ENCODE measurements at places on chromosomes 2 and 18. TPM values are rescaled to one million over a fixed set of nuclear protein-coding genes. Genes with fewer than 3 reads are reported as not detected.

DNA sequence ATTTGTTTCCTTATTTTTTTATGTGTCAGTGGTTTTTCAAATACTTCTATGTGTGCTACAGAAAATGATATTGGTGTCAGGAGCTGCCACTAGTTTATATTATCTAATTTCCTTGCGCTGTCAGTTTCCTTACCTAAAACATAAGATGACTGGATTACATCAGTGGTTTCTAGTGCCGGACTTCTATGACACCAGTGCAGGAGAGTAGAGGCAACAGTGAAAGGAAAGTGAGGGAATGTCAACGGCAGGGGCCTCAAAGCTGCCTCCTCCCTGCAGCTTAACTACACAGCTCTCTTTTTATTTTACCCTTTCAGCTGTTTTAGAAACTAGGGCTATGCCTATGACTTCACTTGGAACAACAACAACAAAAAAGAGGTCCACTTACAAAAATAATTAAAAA lies 6.5 kb downstream of the ERBB4 start:
- peaks cover 11% of the 10 kb centered on the region for H3K4me1 ChIP-seq
- DNase-seq: no peak
- H3K4me3 ChIP-seq: no peak overlapping the region
- no peaks in the 10 kb centered on the region for H3K27me3 ChIP-seq
- peaks cover 6% of the 10 kb centered on the region for H3K36me3 ChIP-seq
- no peak overlapping the region for H3K27ac ChIP-seq

The CHMP3 gene
- total RNA-seq: 127 TPM

GRCh38 chr2:68879296-68879695 lies 8.1 kb upstream of the BMP10 start:
- H3K27me3 ChIP-seq: peaks cover 79% of the 10 kb centered on the region
- DNase-seq: no peak
- no peak overlapping the region for H3K4me3 ChIP-seq
- no peaks in the 10 kb centered on the region for H3K4me1 ChIP-seq
- H3K36me3 ChIP-seq: no peaks in the 10 kb centered on the region
- H3K27ac ChIP-seq: no peak overlapping the region

The FEV gene
- not detected for total RNA-seq

The IMMT gene
- total RNA-seq: 86.7 TPM

DNA sequence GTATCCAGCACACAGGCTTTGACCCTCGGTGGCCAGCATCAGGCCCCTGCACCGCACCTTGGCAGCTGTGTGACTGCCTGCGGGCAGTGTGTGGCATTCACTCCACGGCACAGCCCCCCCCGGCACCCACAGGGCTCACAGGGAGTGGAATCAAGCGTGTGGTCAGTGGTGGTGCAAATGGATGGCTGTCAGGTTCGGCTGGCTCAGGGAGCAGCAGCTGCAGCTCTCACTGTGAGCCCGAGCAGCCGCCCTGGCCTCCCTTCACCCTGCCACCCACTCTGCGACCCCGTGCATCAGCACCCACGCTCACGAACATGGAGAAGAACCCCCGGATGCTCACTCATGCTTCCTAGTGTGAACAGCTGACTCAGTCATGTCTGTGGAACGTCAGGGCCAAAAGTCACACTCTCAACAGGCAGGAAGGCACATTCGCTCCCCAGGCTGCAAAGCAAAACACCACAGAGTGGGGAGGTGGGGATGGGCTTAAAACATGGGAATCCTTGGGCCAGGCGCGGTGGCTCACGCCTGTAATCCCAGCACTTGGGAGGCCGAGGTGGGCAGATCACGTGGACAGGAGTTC lies 41.5 kb upstream of the GPC1 start:
- H3K4me3 ChIP-seq: no peak overlapping the region
- H3K4me1 ChIP-seq: no peaks in the 10 kb centered on the region
- no peak overlapping the region for H3K27ac ChIP-seq
- DNase-seq: no peak
- peaks cover 2% of the 10 kb centered on the region for H3K27me3 ChIP-seq
